ENCODE measurements at places on chromosomes 4 and X.

DNA sequence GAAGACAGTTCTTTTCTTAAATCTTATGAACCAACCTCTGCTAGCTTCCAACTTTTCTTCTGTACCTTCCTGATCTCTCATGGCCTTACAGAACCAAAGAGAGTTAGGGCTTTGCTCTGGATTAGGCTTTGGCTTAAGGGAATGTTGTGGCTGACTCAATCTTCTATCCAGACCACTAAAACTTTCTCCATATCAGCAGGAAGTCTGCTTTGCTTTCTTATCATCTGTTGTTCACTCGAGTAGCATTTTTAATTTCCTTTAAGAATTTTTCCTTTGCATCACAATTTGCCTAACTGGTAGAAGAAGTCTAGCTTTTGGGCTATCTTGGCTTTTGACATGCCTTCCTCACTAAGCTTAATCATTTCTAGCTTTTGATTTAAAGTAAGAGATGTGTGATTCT lies 167.0 kb downstream of the TBCK start:
- no peak overlapping the region for H3K27ac ChIP-seq
- no peaks in the 10 kb centered on the region for H3K4me1 ChIP-seq
- no peak for DNase-seq
- no peaks in the 10 kb centered on the region for H3K27me3 ChIP-seq
- H3K4me3 ChIP-seq = no peak overlapping the region

- H3K27ac ChIP-seq = no peak overlapping the region
- H3K36me3 ChIP-seq = no peaks in the 10 kb centered on the region
- H3K4me3 ChIP-seq = no peak overlapping the region
- no peaks in the 10 kb centered on the region for H3K4me1 ChIP-seq
Measured at GRCh38 chrX:74800062-74800461, 125.2 kb downstream of the NEXMIF start.

GRCh38 chr4:148333265-148333664 lies 108.9 kb downstream of the NR3C2 start:
- DNase-seq = no peak
- no peak overlapping the region for H3K4me3 ChIP-seq
- H3K27ac ChIP-seq = no peak overlapping the region
- H3K27me3 ChIP-seq = no peaks in the 10 kb centered on the region
- H3K4me1 ChIP-seq = no peaks in the 10 kb centered on the region

GRCh38 chr4:24519649-24520048 lies 64.7 kb downstream of the DHX15 start:
- no peak for DNase-seq
- peaks cover 12% of the 10 kb centered on the region for H3K4me1 ChIP-seq
- no peaks in the 10 kb centered on the region for H3K27me3 ChIP-seq

- H3K4me1 ChIP-seq = no peaks in the 10 kb centered on the region
- no peak overlapping the region for H3K4me3 ChIP-seq
- H3K27me3 ChIP-seq = no peaks in the 10 kb centered on the region
- no peak overlapping the region for H3K27ac ChIP-seq
- no peak for DNase-seq
- no peaks in the 10 kb centered on the region for H3K36me3 ChIP-seq
Measured at GRCh38 chrX:76202471-76202870, 29.6 kb downstream of the PBDC1 start.

- H3K27ac ChIP-seq = no peak overlapping the region
- H3K4me3 ChIP-seq = no peak overlapping the region
- H3K36me3 ChIP-seq = no peaks in the 10 kb centered on the region
- H3K4me1 ChIP-seq = no peaks in the 10 kb centered on the region
- no peaks in the 10 kb centered on the region for H3K27me3 ChIP-seq
Measured at GRCh38 chrX:97132664-97133415, 249.1 kb downstream of the RPA4 start.

- no peak for DNase-seq
- peaks cover 6% of the 10 kb centered on the region for H3K4me1 ChIP-seq
- H3K4me3 ChIP-seq = no peak overlapping the region
- no peak overlapping the region for H3K27ac ChIP-seq
Measured at GRCh38 chr4:139532947-139533346, 23.1 kb downstream of the SETD7 start.

DNA sequence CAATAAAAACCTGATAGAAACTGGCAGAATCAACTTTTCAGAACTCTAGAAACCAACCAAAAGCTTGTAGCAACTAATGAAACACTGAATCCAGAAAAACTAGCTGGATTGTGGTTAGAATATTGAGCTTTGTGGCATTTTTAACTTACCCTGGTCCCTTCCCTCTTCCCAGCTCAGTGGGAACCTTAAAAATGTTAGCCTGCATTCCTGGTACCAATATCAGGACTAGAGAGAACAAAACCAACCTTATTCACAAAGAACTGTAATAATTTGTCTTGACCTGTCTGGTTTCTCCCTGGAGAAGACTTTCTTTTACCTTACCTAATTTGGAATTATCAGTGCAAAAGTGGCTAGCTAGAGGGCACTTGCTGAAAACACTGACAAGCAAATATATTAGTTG lies 21.2 kb downstream of the SH3D19 start:
- H3K27ac ChIP-seq = peak overlapping the region; percentile 37
- H3K4me1 ChIP-seq = peaks cover 18% of the 10 kb centered on the region
- H3K27me3 ChIP-seq = no peaks in the 10 kb centered on the region
- no peaks in the 10 kb centered on the region for H3K36me3 ChIP-seq
- no peak overlapping the region for H3K4me3 ChIP-seq

DNA sequence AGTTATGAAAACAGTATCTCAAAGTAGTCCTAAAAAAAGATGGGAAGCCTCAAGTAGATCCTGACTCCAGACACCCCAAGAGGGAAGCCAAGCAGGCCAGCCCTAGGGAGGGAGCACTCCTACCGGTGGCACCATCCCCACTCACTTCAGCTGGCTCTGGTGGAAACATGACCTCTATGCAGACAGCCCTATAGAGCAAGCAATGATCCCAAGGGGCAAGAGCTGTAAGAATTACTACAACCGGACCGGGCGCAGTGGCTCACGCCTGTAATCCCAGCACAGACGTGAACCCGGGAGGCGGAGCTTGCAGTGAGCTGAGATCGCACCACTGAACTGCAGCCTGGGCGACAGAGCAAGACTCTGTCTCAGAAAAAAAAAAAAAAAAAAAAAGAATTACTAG lies 5.7 kb downstream of the LETM1 start:
- H3K36me3 ChIP-seq = peaks cover 11% of the 10 kb centered on the region
- no peak for DNase-seq
- H3K27ac ChIP-seq = no peak overlapping the region

- H3K36me3 ChIP-seq = no peaks in the 10 kb centered on the region
- DNase-seq = no peak
- no peak overlapping the region for H3K4me3 ChIP-seq
- no peaks in the 10 kb centered on the region for H3K4me1 ChIP-seq
Measured at GRCh38 chr4:57633212-57633859, 523.2 kb upstream of the IGFBP7 start.

- DNase-seq = no peak
- no peaks in the 10 kb centered on the region for H3K27me3 ChIP-seq
- H3K27ac ChIP-seq = no peak overlapping the region
- no peaks in the 10 kb centered on the region for H3K4me1 ChIP-seq
Measured at GRCh38 chrX:103941201-103941975, 21.0 kb upstream of the TMSB15B start.

- H3K36me3 ChIP-seq = no peaks in the 10 kb centered on the region
- H3K27me3 ChIP-seq = no peaks in the 10 kb centered on the region
- no peak overlapping the region for H3K27ac ChIP-seq
- H3K4me3 ChIP-seq = no peak overlapping the region
- DNase-seq = no peak
Measured at GRCh38 chrX:40383969-40384368, 196.8 kb upstream of the ATP6AP2 start.

GRCh38 chr4:86242677-86243076 lies 117.2 kb downstream of the MAPK10 start:
- H3K36me3 ChIP-seq = no peaks in the 10 kb centered on the region
- no peak overlapping the region for H3K4me3 ChIP-seq
- no peaks in the 10 kb centered on the region for H3K27me3 ChIP-seq
- H3K27ac ChIP-seq = no peak overlapping the region
- H3K4me1 ChIP-seq = no peaks in the 10 kb centered on the region

DNA sequence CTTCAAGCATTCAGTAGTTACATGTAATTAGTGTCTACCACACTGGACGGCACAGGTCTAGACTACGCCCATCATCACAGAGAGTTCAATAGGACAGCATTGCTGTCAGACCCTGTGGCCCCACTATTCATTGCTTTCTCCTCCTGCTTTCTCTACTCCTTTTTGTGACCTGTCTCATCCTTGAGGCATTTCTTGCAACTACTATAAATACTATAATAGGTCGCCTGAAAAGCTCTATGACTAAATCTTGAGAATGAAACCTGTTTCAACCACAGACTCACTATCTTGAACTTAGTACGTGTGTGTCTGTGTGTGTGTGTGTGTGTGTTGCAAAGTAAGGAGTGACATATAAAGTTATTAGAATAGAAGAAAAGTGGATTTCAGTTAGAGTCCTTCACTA lies 252.9 kb upstream of the KLF3 start:
- no peak for DNase-seq
- H3K27ac ChIP-seq = no peak overlapping the region
- no peaks in the 10 kb centered on the region for H3K27me3 ChIP-seq
- H3K4me1 ChIP-seq = no peaks in the 10 kb centered on the region
- H3K36me3 ChIP-seq = no peaks in the 10 kb centered on the region
- H3K4me3 ChIP-seq = no peak overlapping the region

DNA sequence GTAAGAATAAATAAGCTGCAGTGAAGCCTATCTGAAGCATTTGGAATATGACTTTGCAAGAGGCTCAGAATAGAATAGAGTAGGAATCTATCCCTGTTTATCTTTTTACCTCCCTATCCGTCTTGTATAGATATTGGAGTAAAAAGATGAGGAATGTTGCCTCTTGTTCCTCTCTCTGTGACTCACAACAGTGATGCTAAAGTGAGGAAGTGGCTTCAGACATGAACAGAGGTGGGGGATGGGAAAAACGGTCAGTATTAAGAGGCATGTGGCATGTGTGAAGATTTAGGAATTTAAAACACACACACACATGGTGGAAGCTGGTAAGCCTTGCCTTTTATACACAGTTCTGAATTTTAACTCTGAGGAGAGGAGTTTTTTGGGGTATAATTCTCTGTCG lies 3.8 kb upstream of the DCAF4L1 start:
- H3K27me3 ChIP-seq = no peaks in the 10 kb centered on the region
- no peak overlapping the region for H3K27ac ChIP-seq
- no peak for DNase-seq
- no peaks in the 10 kb centered on the region for H3K4me1 ChIP-seq

GRCh38 chr4:882646-883045 lies 49.5 kb downstream of the GAK start:
- H3K4me1 ChIP-seq = no peaks in the 10 kb centered on the region
- H3K36me3 ChIP-seq = peaks cover 53% of the 10 kb centered on the region
- no peak overlapping the region for H3K4me3 ChIP-seq
- no peaks in the 10 kb centered on the region for H3K27me3 ChIP-seq
- DNase-seq = no peak

GRCh38 chr4:163367651-163368050 lies 24.0 kb downstream of the NPY5R start:
- no peaks in the 10 kb centered on the region for H3K4me1 ChIP-seq
- no peaks in the 10 kb centered on the region for H3K36me3 ChIP-seq

GRCh38 chr4:22496165-22496813 lies 19.6 kb downstream of the ADGRA3 start:
- H3K4me3 ChIP-seq = no peak overlapping the region
- H3K36me3 ChIP-seq = no peaks in the 10 kb centered on the region
- no peaks in the 10 kb centered on the region for H3K4me1 ChIP-seq
- DNase-seq = no peak
- H3K27me3 ChIP-seq = no peaks in the 10 kb centered on the region
- no peak overlapping the region for H3K27ac ChIP-seq

DNA sequence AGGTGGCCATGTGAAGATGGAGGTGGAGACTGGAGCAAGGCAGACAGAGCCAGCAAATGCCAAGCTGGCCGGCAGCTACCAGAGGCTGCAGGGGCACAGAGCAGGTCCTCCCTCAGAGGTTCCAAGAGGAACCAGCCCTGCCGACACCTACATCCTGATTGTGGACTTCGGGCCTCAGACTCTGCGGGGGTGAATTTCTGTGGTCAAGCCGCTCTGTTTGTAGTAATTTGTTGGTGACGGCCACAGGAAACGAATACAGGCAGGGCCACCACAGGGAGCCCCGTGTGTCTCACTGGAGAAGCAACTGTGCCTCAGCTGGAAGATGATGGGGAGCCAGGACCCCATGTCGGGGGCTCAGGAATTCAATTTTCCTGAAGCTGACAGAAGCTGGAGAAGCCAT lies 28.3 kb downstream of the ZFYVE28 start:
- no peaks in the 10 kb centered on the region for H3K4me1 ChIP-seq
- no peak overlapping the region for H3K27ac ChIP-seq
- no peaks in the 10 kb centered on the region for H3K27me3 ChIP-seq
- H3K4me3 ChIP-seq = no peak overlapping the region
- DNase-seq = no peak

- DNase-seq = no peak
- H3K27ac ChIP-seq = peak overlapping the region; percentile 96
- H3K36me3 ChIP-seq = peaks cover 10% of the 10 kb centered on the region
- H3K27me3 ChIP-seq = no peaks in the 10 kb centered on the region
- H3K4me3 ChIP-seq = peak overlapping the region; percentile 66
Measured at GRCh38 chrX:48896611-48897011, 957 bp downstream of the TIMM17B start.

DNA sequence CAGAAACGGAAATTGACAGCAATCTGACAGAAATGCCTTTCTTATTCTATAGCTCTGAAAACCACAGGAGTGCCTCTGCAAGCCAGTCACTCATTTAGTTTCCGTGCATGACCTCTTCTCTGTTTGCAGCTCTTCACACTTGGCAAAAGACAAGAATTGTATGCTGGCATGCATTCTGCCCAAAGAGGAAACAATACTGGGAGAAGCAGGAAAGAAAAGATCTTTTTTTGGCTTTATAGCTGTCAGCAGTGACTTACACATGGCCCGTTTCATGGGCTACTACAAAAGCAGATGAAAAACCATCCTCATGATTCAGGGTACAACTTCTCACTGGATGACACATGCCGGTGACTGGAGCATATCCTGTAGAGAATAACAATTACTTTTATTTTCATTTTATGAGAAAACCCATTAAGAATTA lies 249.4 kb downstream of the ADAMTS3 start:
- DNase-seq = no peak
- no peaks in the 10 kb centered on the region for H3K27me3 ChIP-seq
- no peak overlapping the region for H3K4me3 ChIP-seq
- no peaks in the 10 kb centered on the region for H3K4me1 ChIP-seq
- H3K27ac ChIP-seq = no peak overlapping the region

DNA sequence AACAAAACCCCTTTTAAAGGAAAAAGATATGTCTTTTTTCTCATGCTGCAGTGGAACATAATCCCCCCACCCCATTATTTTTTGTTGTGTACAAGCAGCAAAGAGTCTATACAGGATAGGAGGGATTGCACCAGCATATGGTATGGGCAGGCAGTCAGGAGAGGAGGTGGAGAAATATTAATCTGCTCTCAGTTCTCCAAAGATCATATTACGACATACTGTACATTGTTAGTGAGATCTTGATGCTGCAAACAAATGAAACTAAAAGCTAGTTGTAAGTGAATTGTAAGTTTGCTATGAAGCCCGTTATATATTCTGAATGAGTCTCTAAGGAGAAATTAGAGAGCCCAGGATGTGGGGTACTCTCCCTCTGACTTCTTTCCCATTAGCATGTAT lies 75.3 kb downstream of the RAPGEF2 start:
- H3K27ac ChIP-seq = peak overlapping the region; percentile 18
- H3K4me3 ChIP-seq = no peak overlapping the region
- no peaks in the 10 kb centered on the region for H3K27me3 ChIP-seq
- DNase-seq = no peak
